ENCODE measurements at places on chromosomes 16 and 17. TPM values are rescaled to one million over a fixed set of nuclear protein-coding genes. Genes with fewer than 3 reads are reported as not detected.

- no peak for DNase-seq
These were observed 29.8 kb downstream of the KIAA0513 start for GRCh38 chr16:85057212-85057889.

- DNase-seq: peak; percentile 63
These were observed 14.1 kb downstream of the MAP3K14 start for GRCh38 chr17:45302649-45303173.

DNA sequence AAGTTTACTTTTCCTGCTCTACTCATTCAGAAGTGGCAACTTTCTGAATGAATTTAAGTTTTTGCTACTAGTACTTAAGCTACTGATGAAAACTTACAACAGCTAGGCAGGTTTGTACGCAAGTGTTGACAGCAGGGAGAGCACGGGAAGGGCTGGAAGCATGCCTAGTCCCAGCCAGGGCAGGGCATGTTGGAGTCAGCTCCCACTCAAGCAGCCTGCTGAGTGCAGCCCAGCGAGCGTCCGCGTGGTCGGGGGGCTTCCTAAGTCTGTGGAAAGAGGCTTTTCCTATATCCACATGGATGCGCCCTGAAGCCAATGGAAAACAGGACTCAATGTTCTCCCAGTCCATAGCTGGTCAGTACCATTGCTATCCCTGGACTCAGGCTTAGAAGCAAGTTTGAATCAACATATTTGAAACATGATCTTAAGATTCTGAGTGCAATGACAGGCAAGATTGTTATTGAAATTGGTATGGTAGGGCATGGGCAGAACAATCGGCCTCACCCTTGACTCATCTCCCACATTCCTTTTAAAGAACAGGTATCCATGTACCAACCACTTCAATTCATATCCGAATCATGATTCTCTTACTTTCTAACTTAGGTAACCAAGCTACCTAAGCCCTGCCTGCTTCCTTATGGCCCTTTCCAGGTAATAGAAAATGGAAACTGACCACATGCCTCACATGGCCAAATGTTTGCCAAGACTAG is 22.5 kb downstream of the CYB5D2 start:
- no peak for DNase-seq

CLDN7 gene
- 1,004 TPM for total RNA-seq

KRTAP17-1 gene
- total RNA-seq: not detected

GRCh38 chr16:78505544-78506366 is 406.3 kb downstream of the WWOX start:
- peak; percentile 38 for DNase-seq

TSPAN10 gene
- total RNA-seq: 0.18 TPM

ZACN gene
- total RNA-seq: not detected

- DNase-seq: no peak
These were observed 69.9 kb upstream of the MSI2 start for GRCh38 chr17:57186226-57187019.

ZG16 gene
- 1,315 TPM for total RNA-seq

SUPT6H gene
- total RNA-seq: 43.8 TPM

TXNL4B gene
- 8.8 TPM for total RNA-seq

- DNase-seq: no peak
These were observed 106.3 kb upstream of the SIAH1 start for GRCh38 chr16:48491517-48491916.

GABARAPL2 gene
- total RNA-seq: 110 TPM

- no peak for DNase-seq
These were observed 16.1 kb downstream of the NUDT16L1 start for GRCh38 chr16:4709481-4709880.

VTN gene
- total RNA-seq: not detected

DNA sequence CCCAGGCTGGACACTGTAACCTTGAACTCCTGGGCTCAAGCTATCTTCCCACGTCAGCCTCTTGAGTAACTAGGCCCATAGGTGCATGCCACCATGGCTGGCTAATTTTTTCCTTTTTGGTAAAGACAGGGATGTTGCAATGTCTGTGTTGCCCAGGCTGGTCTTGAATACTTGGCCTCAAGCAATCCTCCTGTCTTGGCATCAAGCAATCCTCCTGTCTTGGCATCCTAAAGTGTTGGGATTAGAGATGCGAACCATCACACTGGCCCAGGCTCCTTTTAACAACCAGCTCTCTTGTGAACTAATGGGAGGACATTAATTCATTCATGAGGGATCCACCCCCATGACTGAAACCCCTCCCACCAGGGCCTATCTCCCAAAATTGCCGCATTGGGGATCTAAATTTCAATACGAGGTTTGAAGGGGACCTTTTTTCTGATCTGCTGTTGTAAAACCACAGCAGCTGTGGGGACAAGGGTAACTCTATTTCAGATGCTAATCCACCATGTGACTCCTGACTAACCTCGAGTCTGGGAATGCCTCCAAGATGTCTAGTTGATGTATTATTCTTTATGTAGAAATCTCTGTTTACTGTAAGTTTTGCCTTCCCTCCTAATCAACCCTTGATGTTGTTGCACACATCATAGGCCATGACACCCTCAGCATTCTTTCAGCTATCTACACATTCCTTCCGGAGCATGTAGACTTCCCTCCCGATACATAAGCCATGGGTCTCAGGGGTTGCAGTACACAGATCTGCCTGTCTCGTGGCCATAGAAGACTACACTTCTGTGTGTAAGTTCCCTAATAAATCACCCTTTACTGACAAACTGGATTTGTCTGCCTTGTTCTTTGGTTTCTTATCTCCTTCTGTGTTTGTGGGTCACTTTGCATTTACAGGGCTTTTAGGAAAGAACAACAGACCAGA is 37.6 kb downstream of the RNF112 start:
- DNase-seq: no peak

SOX15 gene
- 0.84 TPM for total RNA-seq

GRCh38 chr17:78122931-78123249 is 5.7 kb downstream of the TMC6 start:
- no peak for DNase-seq

DNA sequence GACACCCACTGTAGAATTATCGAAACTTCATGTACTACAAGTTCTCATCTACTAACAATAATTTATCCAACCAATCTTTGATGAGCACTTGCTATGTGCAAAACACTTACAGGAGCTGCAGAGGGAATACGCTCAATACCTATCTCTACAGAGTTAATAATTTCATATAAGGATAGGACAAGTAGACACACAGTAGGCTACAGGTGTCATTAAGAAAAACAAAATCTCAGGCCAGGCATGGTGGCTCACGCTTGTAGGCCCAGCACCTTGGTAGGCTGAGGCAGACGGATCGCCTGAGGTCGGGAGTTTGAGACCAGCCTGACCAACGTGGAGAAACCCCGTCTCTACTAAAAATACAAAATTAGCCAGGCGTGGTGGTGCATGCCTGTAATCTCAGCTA is 91.3 kb upstream of the PLEKHM1 start:
- DNase-seq: no peak

- DNase-seq: no peak
These were observed 231.1 kb upstream of the TBX2 start for GRCh38 chr17:61168506-61168905.

- no peak for DNase-seq
These were observed 641 bp downstream of the SBK1 start for GRCh38 chr16:28292731-28293600.

GRCh38 chr17:63999680-64000531 is 1.8 kb downstream of the PRR29 start:
- no peak for DNase-seq

ABCC12 gene
- total RNA-seq: not detected

TNFRSF12A gene
- total RNA-seq: 10.5 TPM

DNA sequence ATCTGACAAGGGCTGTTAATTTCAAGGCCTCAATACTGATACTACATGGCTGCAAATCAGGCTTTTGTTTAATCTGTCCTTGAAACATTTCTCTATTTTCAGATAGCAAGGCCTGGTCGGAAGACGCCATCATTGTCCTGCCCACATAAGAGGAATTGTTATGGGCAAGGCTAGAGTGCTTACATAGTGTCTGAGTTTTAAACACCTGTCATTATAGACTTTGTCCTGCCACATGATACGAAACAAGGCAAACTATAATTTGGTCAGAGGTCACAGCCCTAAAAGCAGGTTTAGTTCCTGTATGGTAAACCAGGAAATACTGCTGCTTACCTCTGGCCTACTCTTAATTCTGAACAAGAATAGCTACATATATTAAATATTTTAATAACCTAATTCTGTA is 104.4 kb downstream of the SSH2 start:
- peak; percentile 43 for DNase-seq

GRCh38 chr16:49129935-49130334 is 151.7 kb downstream of the CBLN1 start:
- DNase-seq: no peak

CRHR1 gene
- total RNA-seq: not detected

GRCh38 chr16:10629592-10629963 is 49.2 kb upstream of the EMP2 start:
- DNase-seq: peak; percentile 55

- no peak for DNase-seq
These were observed 50.5 kb downstream of the WWP2 start for GRCh38 chr16:69812688-69813014.

- DNase-seq: peak; percentile 86
These were observed 55.3 kb downstream of the TUBD1 start for GRCh38 chr17:59837308-59838051.

GRCh38 chr16:81526935-81527334 is 82.3 kb downstream of the CMIP start:
- no peak for DNase-seq

DNA sequence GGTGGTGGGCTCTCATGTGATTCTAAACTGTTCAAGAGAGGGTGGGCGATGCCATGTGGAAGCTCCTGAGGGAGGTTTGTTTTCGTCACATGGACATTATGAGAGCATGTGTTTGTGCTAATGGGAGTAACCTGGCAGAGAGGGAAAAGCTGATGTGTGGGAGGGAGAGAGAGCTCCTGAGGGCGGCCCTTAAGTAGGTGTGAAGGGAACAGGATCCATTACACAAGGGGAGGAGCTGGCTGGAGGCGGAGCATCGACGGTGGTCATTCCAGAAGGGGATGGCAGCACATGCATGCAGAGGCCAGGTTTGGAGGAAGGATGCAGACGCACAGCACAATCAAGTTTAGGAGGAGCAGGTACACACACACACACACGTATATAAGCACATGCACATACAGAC is 197.5 kb downstream of the RPTOR start:
- no peak for DNase-seq

- DNase-seq: no peak
These were observed 185.4 kb upstream of the ZFHX3 start for GRCh38 chr16:73233329-73233765.

DNA sequence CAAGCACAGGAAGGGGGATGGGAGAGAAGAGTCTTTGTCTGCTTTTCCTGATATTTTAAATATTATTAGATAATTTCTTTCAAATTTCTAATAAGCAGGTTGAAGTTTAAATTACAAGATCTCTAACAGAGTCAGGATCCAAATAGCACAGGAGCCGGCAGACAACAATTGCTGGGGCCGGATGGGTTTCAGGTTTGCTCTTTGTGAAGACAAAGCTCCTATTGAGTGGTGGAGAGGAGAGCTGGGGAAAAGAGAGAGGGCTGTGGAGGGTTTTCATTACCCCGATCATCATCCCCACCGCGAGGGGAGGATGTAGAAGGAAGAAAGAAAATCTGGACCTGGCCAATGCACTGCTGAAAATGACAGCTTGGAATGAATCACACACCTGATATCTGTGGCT is 197.3 kb downstream of the SOX9 start:
- no peak for DNase-seq

Data from left colon (tissue), 2 donors.